Activated naive CD8-positive, alpha-beta T cell treated with anti-CD3 and anti-CD28 coated beads for 36 hours (primary cell): ENCODE measurements at places on chromosomes 1 and 21.
A peak's percentile ranks its signal among the peaks of the same experiment; 100 is the strongest.

DNA sequence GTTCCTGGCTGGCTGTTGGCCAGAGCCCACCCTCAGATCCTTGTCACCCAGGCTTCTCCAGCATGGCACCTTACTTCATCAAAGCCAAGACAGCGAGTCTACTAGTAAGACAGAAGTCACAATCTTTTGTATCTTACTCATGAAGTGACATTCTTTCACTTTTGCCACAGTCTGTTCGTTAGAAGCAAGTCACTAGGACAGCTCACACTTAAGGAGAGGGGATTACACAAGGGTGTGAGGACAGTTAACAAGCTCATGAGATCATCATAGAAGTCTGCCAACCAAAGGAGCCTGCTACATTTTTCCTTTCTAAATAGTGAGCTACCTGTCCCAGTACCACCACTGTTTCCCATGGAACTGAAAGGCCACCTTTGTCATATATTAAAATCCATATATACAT, 61.5 kb downstream of the PACC1 start:
- no peak for DNase-seq

DNA sequence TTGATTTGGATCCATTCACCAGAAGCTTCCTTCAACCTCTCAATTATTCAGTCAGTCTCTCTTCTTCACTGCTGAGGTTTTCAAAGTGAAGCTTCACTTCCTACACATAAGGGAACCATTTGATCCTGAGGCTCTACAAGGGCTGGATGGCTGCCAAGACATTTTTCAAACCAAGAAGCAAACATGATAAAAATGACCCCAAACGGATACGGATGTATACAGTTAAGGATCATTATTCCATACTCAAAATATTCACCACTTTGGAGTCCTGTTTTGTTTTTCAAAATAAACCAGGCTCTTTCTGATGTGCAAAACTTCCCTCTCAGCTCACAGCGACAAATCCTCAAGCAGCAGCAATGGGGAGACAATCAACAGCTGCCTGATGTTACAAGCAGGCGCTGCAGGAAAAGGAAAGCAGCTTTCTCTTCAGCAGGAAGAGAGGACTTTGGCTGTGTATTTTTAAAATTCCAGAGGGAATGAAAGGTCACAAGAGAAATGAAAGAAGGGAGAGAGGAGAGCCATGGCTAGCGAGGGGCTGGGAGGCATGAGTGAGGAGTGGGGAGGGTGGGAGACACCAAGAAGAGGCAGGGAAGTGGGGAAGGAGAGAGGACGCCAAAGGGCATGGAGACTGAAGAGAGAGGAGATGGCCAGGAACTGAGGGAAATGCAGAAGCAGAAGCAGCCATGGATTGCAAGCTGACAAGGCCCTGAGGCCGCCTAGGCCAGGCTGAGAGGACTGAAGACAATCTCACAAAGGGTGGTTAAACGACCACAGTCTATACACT, 145.4 kb downstream of the SLC45A1 start:
- no peak for DNase-seq

DNA sequence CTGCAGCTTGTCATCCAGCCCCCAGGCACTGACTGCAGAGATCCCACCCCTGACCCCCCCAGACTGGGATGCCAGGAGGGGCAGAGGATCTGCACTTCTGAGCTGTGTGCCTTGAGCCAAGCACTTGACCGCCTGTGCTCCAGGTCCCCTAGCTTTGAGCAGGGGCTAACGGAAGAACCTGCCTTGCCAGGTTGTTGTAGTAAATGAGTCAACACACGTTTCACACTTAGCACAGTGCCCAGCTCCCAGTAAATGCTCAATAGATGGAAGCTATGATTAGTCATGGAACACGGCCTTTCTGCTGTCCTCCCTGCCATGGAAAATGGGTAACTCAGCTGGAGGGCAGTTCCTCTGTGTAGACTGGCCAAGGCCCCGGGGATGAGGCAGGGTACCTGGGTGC, 24.1 kb downstream of the IFFO2 start:
- DNase-seq = no peak

DNA sequence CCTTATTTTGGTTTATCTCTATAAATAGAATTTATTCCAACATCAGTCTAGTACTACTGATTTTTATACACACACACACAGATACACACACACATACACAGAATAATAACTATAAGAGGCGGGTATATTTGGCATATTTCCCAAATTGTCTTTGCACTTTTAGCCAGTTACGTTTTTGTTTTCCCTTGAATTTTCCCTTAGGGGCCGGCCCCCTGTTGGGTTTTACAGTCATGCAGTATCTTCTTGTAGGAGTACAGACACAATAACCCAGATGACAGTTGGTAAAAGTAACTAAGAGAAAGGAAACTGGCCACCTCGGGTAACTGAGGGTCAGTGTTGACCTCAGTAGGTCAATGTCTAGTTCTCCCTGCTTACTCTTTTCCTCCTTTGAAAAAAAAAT, 50.9 kb downstream of the DISP1 start:
- DNase-seq = no peak

DNA sequence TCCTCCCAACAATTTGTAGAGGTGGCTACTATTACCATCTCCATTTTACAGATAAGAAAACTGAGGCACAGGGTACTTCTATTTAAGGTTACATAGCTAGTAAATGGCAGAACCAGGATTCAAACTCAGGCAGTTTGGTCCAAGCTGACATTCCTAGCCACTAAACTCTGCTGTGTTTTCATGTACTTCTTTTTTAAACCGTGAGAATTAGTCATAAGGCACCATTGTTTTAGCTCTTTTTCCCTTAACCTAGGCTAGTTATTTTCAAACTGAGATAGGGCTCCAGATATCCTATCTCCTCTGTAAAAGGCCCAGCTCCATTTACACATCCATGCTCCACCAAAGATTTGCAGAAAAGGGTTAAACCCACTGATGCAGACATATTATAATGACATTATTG, 92.9 kb downstream of the PTPN14 start:
- no peak for DNase-seq

DNA sequence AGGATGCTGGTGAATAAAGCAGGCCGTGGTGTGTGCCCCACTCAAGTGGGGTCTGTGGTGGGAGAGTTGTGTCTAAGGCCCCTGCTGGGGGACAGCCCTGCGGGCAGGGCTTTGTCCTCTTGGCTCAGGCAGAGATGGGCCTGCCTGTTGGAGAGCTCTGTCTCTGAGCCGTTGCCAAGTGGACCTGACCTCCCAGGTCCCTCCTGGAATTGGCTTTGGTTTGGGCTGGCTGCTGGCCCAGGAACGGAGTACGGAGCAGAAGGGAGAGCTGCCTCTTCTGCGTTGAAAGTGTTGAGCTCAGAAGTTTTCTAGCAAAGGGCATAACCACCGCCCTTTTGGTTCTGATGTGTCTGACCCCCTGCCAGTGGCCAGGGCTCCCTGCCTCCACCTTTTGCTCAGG, 153.9 kb downstream of the PEX14 start:
- DNase-seq = no peak

- no peak for DNase-seq
These were observed 26.1 kb upstream of the LAMC2 start for GRCh38 chr1:183159960-183160359.

DNA sequence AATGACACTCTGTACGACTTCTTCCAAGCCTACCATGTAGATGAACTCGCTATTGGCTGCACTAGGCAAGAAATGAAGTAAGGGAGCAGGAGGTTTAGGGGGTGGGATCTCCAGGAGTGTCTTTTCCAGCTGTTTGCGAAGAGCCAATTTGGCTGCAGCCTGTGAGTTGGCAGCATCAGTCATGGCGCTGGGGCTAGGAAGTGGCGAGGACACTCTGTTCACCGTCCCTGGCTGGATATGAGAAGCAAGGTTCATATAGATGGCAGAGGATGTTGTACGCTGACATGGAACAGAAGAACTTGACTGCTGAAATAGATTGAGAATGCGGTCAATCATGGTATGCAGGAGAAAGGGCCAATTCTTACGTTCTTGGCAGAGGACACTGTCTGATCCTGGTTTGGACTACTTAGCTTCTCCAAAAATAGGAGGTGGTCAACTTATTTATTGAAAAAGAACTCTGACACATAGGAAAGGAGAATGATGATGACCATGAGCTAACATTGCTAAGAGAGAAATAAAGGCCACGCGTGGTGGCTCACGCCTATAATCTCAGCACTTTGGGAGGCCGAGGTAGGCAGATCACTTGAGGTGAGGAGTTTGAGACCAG, 41.2 kb downstream of the SLC27A3 start:
- no peak for DNase-seq

DNA sequence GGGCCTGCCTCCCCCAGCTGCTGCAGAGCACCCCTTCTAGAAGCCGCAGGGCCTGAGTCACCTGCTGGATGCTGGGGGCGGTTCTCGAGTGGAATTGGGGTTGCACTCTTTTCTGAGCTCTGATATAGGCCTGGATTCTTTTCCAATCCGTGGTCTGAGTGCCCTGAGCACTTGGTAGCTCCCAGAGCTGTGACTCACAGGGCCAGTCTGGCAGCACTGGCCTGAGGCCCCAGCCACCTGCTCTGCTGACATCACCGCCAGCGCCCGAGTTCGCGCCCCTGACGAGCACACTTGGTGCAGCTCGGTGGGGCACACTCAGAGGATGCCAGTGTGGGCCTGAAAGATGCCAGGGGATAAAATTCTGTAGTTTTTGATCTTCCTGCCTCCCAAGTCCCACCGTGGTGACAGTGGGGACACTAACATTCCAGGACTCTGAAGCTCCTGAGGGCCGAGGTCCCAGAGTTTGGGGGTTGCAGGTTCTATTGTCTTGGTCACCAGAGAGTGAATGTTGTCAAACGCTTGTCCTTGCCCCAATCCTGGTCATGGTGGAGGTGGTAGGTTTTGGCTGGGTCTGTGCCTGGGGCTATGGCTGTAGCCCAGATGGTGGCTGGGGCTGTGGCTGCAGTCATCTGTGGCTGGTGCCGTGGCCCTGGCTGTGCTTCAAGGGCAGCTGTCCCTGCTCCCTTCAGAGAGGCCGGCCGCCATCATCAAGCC, 74.6 kb downstream of the OBSCN start:
- DNase-seq = no peak

- no peak for DNase-seq
These were observed 48.1 kb upstream of the BACE2 start for GRCh38 chr21:41119901-41120300.

GRCh38 chr1:192869308-192869940, 60.6 kb downstream of the RGS2 start:
- DNase-seq = no peak

- no peak for DNase-seq
These were observed 139.9 kb downstream of the GALNT2 start for GRCh38 chr1:230206976-230207375.

DNA sequence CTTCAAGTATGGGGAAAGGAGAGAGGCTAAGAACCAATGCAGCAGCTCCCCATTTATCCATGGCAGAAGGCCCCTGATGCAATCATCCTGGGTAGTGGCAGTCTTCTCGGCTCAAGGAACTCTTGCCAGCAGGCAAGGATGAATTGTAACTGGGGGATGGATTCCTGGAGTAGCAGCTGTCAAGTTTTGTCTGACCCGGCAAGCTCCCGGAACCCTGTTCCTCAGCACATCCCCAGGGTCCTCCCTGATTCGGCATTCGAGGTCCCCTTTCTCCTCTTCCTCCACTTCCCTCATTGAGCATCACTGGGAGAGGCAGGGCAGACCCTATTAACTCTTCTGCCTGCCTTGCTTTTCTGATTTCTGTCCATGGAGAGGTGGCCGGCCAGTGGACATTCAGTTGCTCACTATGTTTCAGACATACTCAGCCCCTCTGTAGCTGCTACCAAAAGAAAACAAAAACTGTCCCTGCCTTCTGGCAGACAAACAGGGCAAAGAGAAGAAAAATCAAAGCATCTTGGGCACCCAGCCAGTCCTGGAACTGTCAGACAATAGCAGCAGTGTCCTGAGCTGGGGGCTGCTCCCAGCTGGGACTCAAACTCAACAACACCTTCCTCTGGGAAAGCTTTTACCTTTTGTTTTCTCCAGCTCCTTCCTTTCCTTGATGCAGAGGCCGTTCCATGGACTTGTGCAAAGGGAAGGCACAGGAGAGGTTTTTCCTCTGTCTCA, 5.6 kb upstream of the PTCH2 start:
- DNase-seq = no peak

DNA sequence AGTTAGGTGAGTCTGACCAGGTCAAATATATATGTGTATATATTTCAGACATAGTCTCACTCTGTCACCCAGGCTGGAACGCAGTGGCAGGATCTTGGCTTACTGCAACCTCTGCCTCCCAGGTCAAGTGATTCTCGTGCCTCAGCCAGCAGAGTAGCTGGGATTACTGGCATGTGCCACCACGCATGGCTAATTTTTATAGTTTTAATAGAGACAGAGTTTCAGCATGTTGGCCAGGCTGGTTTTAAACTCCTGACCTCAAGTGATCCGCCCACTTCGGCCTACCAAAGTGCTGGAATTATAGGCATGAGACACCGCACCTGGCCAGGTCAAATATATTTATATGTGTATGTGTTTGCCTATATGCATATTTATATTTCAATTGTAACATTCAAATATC, 581.5 kb upstream of the B3GALT2 start:
- DNase-seq = no peak

- DNase-seq = no peak
These were observed 119.6 kb upstream of the ERRFI1 start for GRCh38 chr1:8145545-8146202.

DNA sequence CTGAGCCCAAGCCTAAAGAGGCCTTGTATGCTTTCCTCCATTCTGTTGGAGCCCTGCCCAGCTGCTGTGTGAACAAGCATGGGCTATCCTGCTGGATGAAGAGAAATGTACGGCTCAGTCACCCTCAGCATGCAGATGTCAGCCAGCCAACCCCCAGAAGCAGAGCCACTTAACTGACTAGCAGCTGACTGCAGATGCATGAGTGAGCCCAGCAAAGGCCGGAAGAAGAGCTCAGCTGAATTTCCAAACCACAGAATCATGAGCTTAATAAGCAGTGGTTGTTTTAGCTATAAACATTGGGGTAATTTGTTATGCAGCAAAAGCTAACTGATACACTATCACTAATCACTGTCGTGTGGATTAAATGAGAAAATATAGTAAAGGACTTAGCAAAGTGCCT, 39.0 kb downstream of the FOXO6 start:
- DNase-seq = no peak

- peak; percentile 95 for DNase-seq
These were observed at the start of the genes CHML and OPN3 for GRCh38 chr1:241640149-241640866. CHML (minus strand) TSS chr1:241640369; CDS start chr1:241635766, 4,603 bp downstream. OPN3 (minus strand) TSS chr1:241640369; CDS start chr1:241640254, 115 bp downstream.

DNA sequence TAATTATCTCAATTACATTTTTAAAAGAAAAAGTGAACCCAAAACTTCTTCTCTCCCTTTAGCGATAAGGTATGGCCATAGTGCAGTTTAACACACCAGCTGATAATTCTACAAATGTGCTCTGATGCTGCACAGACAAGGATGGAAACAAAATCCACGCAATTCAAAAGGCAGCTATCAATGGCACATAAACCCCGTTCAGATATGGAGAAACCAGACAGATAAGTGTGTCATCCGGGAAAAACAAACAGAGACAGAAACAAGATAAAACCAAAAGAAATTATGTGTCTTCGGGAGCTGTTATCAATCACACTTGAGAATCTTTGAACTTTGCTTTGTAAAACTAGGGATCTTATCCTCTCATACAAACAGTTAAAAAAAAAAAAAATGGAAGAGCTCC, 73.6 kb downstream of the SIPA1L2 start:
- DNase-seq = no peak

GRCh38 chr1:154502066-154502743, at the start of the genes SHE and TDRD10:
SHE (minus strand) TSS chr1:154502412; CDS start chr1:154502026, 386 bp downstream.
TDRD10 (plus strand) TSS chr1:154502219; CDS start chr1:154506904, 4,685 bp downstream.
- peak; percentile 24 for DNase-seq
